H1 (cell line): ENCODE measurements at places on chromosomes 7 and 10.

DNA sequence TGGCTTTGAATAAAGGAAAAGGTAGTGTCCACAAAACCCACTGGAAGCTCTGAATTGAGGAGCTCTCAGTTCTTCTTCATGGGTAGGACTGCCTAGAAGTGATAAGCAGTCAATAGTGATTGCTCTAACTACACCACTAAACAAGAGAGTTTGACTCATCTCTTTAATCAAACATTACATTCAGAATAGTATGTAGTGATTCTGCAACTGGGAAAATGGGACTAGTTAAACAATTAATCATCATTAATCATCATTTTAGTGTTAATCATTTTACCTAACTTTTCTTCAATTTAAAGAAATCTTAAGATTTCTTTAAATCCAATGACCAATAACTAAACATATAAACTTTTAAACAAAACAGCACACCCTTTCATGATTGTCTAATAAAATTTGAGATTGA lies 484.0 kb upstream of the FZD8 start:
- DNase-seq: no peak

GRCh38 chr7:13990319-13990983 lies 985 bp upstream of the ETV1 start:
- no peak for DNase-seq

GRCh38 chr10:91838199-91838598 lies 40.0 kb downstream of the TNKS2 start:
- no peak for DNase-seq

GRCh38 chr10:31771331-31771831 lies 157.2 kb downstream of the ARHGAP12 start:
- DNase-seq: no peak

DNA sequence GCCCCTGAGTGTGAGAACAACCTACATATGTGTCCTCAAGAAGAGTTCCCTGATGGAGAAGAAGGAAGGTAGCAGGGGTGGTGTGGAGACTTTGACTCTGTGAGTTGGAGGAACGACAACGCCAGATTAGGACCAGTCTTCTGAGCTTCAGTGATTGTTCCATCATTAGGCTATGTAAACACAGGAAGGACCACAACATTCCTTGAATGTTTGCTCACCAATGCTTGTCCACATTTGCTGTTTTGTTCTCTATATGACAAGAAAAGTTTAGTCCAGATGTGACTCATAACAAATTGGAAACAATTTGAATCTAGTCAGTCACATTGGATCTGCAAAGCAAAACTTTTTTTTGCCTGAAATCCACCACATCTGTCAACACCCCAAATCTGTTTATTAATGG lies 62.7 kb downstream of the ENTPD1 start:
- no peak for DNase-seq
